ENCODE measurements at places on chromosomes 7 and 10. TPM values are rescaled to one million over a fixed set of nuclear protein-coding genes. Genes with fewer than 3 reads are reported as not detected.

MBL2 gene
- not detected for total RNA-seq

TMEM229A gene
- not detected for total RNA-seq

DNA sequence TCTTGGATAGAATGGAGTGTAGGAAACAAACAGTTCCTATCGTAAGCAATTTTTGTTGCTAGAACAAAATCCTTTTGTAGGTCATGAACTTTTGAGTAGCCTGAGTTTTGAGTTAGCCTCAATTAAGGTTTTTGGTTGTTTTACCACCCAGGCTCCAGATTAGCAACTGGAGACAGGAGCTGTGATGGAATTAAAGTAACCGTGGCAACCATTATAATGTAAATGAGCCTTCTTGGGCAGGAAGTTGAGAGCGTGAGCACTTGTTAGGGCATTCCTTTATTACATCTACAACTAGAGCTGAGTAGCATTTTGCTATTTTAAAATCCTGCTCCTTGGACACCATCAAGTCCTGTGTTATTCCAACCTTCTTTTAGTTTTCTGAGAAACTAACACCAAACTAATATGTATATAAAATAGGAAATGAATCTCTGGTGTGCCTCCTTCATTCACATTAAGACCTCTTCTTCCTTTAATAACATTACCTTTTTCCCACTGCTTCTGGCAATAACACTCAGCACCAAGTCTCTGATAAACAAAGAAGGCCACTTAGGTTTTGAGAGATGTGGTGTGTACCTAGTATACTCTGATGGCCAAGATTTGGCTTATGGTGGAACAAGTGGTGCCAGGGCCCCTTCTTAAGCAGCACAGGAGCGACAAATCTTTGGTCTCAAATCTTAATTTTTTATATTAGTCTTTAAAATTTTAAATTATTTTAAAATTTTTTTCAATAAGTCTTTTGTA, 34.0 kb downstream of the AHCYL2 start:
- no peak overlapping the region for H3K27ac ChIP-seq
- no peaks in the 10 kb centered on the region for H3K4me1 ChIP-seq
- H3K4me3 ChIP-seq = no peak overlapping the region

GRCh38 chr10:98154076-98154475, 19.6 kb downstream of the R3HCC1L start:
- peaks cover 10% of the 10 kb centered on the region for H3K36me3 ChIP-seq
- H3K4me3 ChIP-seq = no peak overlapping the region
- no peak for DNase-seq
- H3K4me1 ChIP-seq = no peaks in the 10 kb centered on the region
- no peaks in the 10 kb centered on the region for H3K27me3 ChIP-seq

DNA sequence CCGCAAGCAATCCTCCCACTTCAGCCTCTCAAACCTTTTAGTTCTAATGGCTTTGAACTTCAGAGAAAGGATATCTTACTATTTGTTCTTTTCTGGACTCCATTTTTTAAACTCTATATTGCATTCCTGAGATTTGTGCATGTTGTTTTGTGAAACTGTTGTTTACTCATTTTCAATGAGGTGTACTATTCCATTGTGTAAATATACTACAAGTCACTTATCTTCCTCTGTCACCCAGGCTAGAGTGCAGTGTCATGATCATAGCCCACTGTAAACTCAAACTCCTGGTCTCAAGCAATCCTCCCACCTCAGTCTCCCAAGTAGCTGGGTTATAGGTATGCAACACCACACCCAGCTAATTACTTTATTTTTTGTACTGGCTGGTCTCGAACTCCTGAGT, 31.4 kb upstream of the AKR1D1 start:
- H3K36me3 ChIP-seq = no peaks in the 10 kb centered on the region
- H3K27me3 ChIP-seq = no peaks in the 10 kb centered on the region
- no peak overlapping the region for H3K4me3 ChIP-seq
- H3K4me1 ChIP-seq = no peaks in the 10 kb centered on the region

DNA sequence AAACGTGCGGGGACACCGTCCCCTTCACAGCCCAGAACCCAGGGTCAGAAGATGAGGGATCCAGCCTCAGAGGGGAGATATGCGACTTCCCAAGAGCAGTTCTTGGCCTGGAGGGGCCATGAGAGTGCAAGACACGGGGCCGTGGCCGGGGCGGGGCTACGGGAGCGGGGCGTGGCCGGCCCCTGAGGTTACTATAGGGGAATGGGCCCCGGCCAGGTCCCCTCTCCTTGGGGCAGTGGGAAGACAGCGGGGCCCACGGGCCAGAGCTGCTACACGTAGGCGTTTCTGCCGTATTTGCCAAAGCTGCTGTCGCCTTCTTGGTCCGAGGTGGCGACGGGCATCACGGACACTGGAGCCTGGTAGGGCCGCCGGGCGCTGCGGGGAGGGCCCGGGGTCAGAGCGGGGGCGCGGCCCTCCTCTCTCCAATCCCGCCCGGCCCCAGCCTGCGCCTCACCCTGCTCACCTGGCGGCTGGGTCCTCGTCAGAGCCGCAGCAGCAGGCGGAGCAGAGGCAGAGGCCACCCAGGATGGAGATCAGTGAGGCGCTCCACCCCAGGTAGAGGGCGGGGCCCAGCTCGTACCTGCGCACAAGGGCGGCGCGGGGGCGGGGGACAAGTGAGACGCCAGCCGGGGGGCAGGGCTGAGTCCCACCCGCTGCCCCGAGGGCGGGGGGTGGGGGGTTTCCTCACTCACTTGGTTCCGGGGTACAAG, 5.3 kb downstream of the CLDN15 start:
- peak overlapping the region; percentile 2 for H3K27ac ChIP-seq
- H3K4me1 ChIP-seq = peaks cover 27% of the 10 kb centered on the region
- no peaks in the 10 kb centered on the region for H3K27me3 ChIP-seq
- H3K36me3 ChIP-seq = peaks cover 1% of the 10 kb centered on the region
- H3K4me3 ChIP-seq = peak overlapping the region; percentile 28

- no peak overlapping the region for H3K27ac ChIP-seq
- no peaks in the 10 kb centered on the region for H3K36me3 ChIP-seq
- H3K27me3 ChIP-seq = no peaks in the 10 kb centered on the region
- H3K4me1 ChIP-seq = no peaks in the 10 kb centered on the region
- H3K4me3 ChIP-seq = no peak overlapping the region
These were observed 233.5 kb downstream of the FOXP2 start for GRCh38 chr7:114648117-114648516.

- H3K4me3 ChIP-seq = no peak overlapping the region
- no peaks in the 10 kb centered on the region for H3K27me3 ChIP-seq
- peaks cover 7% of the 10 kb centered on the region for H3K4me1 ChIP-seq
- no peak overlapping the region for H3K27ac ChIP-seq
These were observed 33.3 kb upstream of the KDM7A start for GRCh38 chr7:140209866-140210609.

ZC3HAV1L gene
- 55.7 TPM for total RNA-seq

DNA sequence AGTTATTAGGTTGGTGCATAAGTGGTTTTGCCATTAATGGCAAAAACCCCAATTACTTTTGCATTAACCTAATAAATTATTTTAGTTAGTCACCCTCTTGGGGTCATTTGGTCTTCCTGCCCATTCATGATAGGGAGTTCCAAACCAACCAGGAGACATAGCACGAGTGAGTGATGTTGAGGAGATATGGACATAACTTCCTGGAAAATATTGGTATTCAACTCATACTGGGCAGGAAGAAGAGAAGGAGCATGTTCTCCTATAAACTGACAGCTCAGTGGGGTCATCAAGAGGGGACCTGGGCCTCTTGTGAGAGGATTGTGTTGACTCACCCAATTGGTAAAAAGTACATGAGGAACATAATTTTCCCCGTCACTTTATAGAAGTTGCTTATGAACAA, 23.7 kb downstream of the SPAG6 start:
- no peaks in the 10 kb centered on the region for H3K27me3 ChIP-seq
- H3K4me3 ChIP-seq = no peak overlapping the region
- H3K36me3 ChIP-seq = no peaks in the 10 kb centered on the region

DNA sequence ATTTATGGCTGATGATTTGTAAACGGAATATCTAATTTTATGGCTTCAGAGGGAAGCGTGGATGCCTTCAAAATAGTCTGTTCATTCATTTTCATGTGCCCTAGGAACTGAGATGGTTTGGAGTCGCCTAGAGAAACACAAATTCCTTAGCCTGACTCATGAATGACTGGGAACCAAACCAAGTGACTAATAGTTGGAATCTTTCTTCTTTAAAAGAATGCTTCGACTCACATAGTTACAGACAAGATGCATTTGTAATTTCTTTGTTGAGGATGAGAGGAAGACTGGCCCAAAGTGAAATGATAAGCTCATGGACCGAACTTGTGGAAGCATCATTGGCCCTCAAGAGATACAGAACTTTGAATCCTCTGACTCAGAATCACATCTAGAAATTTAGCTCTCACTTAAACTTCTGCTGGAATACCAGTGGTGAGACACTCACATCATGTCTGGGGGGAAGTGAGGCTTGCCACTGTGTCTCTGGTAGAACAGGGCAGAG, 1107.2 kb downstream of the NRG3 start:
- peaks cover 7% of the 10 kb centered on the region for H3K4me1 ChIP-seq
- DNase-seq = no peak
- H3K4me3 ChIP-seq = no peak overlapping the region
- H3K27me3 ChIP-seq = no peaks in the 10 kb centered on the region
- H3K36me3 ChIP-seq = no peaks in the 10 kb centered on the region
- H3K27ac ChIP-seq = no peak overlapping the region

GRCh38 chr7:100119970-100120732, 717 bp downstream of the CNPY4 start:
- H3K36me3 ChIP-seq = no peaks in the 10 kb centered on the region
- no peaks in the 10 kb centered on the region for H3K27me3 ChIP-seq
- H3K4me3 ChIP-seq = peak overlapping the region; percentile 81
- H3K4me1 ChIP-seq = peaks cover 26% of the 10 kb centered on the region

INA gene
- 3.9 TPM for total RNA-seq

NPC1L1 gene
- 0.49 TPM for total RNA-seq
